ENCODE measurements at places on chromosomes 7 and 10.
A peak's percentile ranks its signal among the peaks of the same experiment; 100 is the strongest.

- no peak for DNase-seq
Measured at GRCh38 chr7:93471456-93471855, 103.1 kb downstream of the CALCR start.

DNA sequence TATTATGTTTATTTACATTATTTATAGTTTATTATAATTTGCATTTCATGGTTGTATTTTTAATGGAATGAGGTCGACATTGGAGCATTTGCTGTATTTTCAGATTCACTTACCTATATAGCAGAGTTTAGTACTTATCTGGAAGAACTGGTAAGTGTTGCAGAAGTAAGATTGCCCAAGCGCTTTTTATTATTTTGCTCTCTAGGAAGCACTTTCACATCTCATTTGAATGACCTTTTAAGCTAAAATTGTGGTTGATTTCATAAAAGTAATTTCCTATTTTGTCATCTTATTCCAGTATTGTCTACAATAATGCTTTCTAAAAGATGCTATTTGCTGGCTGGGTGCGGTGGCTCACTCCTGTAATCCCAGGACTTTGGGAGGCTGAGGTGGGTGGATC, 28.6 kb downstream of the SEC61A2 start:
- DNase-seq: no peak

- DNase-seq: no peak
Measured at GRCh38 chr7:29328811-29329210, 134.2 kb downstream of the CHN2 start.

DNA sequence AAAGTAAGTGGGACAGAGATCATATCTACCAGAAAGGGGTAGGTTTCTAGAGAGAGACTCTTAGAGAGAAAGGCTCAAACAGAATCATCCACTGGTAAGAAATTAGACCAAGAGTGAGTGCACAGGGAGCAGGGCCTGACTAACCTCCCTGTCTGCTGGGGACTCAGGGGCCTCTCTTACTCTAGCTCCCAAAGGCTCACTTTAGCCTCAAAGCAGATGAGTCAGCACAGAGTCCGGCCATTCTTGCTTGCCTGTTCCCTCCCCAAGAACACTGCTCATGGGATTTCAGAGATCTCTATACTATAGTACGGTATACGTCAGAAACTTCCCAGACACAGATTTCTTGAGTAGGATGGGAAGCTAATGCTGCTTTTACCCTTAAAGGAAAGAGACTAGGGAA, 32.7 kb downstream of the RBM28 start:
- peak; percentile 15 for DNase-seq

- peak; percentile 61 for DNase-seq
Measured at GRCh38 chr10:63491588-63492316, 26.0 kb upstream of the JMJD1C start.

GRCh38 chr10:95247881-95248583, 42.8 kb downstream of the PDLIM1 start:
- no peak for DNase-seq

DNA sequence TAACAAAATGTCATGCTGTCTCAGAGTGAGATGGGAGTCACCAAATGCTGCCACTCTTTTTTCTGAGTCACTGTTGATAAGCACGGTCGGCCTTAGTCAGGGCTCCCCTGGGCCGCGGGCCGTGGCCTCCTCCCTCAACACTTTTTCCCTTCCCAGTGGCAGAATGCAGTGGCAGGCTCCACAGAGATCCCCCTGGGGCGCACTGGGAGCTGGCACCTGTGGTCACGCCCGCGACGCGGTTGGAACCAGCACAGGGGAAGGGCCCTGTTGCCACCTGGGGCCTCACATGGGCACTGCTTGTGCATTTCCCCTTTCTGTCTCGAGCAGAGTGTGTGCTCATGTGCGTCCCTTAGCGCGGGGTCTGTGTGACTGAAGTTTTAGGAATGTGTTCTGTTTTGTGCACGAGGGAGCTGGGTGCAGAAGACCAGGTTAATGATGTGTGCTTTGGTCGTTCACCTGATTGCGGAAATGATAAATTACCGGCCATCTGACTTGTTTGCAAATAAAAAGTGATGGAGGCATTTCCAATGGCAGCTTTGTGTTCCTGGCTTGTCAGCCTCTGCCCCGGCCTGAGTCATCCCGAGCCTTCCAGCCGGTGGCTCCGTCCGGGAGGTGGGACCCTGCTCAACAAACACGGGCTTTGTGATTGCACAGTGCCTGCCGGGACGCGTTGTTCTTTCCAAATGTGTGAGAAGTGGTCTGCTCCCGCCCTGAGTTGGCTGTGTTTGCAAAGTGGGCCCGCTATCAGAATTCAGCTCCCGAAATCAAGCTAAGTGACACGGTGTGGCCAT, 100.7 kb downstream of the NKX6-2 start:
- DNase-seq: peak; percentile 27

GRCh38 chr10:5779730-5780129, 33.5 kb downstream of the GDI2 start:
- DNase-seq: no peak

- peak; percentile 30 for DNase-seq
Measured at GRCh38 chr7:123635551-123636359, 19.9 kb upstream of the LMOD2 start.

Data from EL (cell line).